ENCODE measurements at places on chromosomes 5 and 9.

DNA sequence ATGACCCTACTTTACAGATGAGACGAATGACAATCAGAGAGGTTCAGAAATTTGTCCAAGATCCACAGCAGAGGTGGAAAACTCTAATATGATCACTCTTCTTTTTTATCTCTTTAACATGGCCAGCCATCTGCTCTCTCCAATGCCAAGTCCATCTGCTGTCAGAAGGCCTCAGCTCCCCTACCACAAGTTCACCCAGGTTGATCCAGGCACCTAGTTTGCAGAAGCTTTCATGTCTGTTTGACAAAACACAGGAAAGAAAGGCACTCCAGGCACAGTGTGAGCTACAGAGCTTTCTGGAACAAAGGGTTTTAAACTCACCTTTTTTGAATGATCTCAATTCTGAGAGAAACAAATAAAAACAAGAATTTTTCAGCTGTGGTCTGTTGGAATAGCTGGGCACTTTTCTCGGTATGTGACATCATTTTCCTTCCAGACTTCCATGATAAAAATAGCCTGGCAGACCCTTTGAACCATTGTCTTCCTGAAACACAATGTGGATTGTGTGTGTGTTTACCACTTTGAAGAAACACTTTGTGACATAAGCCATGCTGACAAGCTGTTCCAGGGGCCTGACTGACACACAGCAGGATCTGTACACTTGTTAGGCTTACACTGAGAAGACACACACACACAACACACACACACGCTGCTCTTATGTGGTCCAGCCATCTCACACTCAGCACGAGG is 214.3 kb downstream of the AGTPBP1 start:
- no peak for DNase-seq

- no peak for DNase-seq
These were observed 367.7 kb downstream of the CDK5RAP2 start for GRCh38 chr9:120212153-120212852.

DNA sequence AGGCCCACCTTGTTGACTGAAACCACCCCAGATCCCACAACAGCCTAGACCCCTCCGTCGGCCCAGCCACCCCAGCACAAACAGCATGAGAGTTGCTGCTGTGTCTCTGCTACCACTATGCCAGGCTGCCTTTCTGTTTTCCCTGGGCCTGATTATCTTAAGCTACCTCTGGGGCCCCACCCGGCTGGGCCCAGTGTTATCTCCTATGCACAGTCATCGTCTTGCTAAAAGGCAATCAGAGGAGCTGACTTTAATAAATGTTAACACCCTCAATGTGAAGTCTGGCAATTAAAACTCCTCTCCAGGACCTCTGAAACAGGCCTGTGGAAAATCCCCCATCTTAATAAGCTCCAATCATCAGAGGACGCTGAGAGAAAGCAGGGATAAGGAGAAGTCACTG is 144.9 kb downstream of the FAM114A2 start:
- DNase-seq: no peak

- DNase-seq: no peak
These were observed 11.6 kb upstream of the MTX3 start for GRCh38 chr5:80002677-80003076.

- no peak for DNase-seq
These were observed 7.1 kb upstream of the IFNA2 start for GRCh38 chr9:21392270-21392669.

- no peak for DNase-seq
These were observed 339.7 kb upstream of the CLINT1 start for GRCh38 chr5:158198636-158199035.

DNA sequence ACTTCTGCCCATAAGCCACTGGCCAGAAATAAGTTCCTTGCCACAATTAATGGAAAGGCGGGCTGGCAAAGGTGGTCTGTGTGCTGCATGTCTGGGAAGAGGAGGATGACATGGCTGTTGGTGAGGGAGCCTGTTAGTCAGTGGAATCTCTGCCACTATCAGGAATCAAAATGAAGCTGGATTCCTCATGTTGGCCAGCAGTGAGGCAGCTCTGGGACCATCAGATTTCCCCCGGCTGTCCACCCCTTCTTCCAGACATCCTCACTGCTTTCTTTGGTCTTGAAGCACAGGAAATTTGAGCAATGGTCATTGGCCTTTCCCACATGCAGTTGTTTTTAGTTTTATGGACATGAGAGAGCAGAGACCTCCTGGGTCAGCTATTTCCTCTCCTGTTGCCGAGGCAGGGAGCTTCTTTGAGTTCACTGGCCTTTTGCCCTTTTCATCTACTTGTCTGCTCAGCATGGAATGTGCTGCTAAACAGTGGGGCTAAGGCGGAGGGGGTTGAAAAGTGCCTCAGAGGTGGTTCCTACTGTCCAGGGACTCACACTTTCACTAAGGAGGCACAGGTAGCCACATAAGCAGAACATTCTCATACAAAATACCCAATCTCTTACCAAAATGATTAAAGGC is 34.8 kb upstream of the NEURL1B start:
- no peak for DNase-seq

- peak; percentile 60 for DNase-seq
These were observed 126.7 kb upstream of the SHB start for GRCh38 chr9:38195737-38196161.

DNA sequence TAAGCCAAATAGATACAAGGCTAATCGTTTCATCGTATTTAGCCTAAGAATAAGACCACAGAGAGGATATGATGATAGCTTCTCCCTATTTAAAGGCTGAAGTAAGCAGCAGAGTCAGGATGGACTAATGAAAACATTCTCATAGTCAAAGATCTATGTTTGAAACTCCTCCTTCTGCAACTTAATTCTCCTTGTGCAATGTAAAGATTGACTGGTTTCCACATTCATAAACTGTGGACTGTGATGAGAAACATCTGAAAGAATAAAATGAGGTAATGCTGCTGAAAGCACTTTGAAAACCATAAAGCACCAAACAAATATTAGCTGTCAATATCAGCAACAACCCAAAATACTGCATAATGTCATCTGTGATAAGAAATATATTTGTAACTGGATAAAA is 361.9 kb downstream of the CSNK1G3 start:
- DNase-seq: no peak

DNA sequence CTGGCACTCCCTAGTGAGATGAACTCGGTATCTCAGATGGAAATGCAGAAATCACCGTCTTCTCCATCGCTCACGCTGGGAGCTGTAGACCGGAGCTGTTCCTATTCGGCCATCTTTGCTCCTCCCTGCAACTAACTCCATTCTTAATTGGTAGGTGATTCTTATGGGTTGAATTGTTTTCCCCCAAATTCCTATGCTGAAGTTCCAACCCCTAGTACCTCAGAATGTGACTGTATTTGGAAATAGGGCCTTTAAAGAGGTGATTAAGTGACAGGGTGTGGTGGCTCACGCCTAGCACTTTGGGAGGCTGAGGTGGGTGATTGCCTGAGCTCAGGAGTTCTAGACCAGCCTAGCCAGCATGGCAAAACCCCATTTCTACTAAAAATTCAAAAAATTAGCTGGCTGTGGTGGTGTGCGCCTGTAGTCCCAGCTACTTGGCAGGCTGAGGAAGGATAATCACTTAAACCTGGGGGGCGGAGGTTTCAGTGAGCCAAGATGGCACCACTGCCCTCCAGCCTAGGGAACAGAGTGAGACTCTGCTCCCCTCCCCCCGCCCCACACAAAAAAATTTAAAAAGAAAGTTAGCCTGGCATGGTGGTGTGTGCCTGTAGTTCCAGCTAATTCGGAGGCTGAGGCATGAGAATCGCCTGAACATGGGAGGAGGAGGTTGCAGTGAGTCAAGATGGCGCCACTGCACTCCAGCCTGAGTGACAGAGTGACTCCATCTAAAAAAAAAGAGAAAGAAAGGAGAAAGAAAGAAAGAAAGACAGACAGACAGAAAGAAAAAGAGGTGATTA is 25.2 kb upstream of the FOCAD start:
- DNase-seq: no peak

DNA sequence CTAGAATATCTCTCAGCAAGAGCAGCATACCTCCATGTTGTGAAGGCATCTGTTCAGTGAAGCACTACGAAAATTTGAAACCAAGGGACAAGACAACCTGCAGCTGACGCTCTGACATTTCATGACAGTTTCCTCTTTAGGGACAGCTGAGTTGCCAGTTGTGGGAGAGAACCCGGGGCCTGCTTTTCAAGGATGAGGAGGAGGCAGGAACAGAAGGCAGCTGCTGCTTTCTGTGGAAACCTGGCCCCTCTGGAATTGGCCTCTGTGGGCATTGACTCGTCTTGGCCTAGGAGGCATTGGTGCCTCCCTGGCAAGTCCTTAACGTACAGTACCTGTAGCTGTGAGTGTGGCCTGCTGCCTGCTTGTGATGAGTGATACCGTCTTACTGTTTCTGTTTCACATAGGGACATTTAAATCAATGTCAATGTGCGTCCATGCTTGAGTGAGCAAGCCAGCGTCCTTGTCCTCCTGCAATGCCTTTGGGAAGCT is 21.6 kb downstream of the SLC46A2 start:
- no peak for DNase-seq

DNA sequence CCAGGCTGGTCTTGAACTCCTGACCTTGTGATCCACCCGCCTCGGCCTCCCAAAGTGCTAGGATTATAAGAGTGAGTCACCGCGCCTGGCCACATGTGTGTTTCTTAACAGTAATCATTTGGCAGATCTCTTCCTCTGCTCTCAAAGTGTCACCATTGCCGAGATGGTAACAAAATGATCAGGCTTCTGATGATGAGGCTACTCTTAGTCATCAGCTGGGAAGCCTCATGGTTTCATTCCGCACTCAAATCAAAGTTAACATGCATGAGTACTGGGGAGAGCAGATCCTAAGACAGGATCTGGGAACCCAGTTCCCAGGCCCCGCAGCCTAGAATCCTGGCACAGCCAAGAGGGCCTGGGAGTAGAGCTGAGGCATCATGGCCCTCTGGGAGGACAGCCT is 27.4 kb downstream of the BARHL1 start:
- no peak for DNase-seq

DNA sequence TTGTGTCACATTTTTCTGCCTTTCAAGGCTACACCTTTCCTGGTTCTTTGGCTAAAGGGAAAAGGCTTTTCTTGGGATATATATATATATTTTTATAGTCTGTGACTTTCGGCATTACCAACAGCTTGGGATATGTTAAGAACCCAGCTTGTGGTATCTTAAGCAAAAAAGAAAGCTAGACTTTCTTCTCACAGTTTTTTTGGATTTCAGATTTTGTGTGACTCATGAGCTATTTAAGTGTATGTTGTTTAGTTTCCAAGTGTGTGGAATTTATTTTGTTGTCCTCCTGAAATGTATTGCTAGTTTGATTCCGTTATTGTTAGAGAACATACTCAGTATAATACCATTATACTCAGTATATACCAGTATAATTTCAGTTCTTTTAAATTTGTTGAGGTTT is 64.8 kb downstream of the ERCC6L2 start:
- no peak for DNase-seq

DNA sequence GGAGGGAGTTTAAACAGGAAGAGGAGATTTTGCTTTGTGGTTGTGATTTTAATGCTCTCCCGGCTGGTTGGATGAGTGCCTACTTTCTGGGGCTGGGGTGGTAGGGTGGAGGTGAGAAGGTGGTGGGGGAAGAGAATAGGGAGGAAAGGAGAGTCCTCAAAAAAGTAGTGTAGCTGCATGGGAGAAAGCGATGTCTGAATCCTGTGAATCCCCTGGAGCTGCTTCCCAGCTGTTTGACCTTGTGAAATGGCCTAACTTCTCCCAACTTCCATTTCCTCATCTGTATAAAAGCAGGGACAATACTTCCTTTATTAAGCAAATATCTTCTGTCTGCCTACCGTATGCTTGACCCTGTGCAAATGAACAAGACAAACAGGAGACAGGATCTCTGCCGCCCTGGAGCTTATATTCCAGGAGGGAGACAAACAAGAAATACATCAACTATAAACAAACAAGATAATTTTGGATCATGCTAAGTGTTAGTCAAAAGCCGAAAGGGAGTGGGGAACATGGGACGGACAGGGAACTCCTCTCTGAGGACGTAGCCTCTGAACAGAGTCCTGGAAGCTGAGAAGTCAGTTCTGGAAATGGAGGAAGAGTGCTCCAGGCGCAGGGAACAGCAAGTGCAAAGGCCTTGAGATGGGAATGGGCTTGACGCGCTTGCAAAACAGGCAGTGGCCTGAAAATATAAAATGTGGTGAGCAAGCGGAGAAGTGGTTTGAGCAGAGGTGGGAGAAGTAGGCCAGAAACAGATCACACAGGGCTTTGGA is 103.5 kb downstream of the SPRY4 start:
- DNase-seq: no peak

GRCh38 chr9:83714329-83714728 is 6.6 kb upstream of the UBQLN1 start:
- no peak for DNase-seq

DNA sequence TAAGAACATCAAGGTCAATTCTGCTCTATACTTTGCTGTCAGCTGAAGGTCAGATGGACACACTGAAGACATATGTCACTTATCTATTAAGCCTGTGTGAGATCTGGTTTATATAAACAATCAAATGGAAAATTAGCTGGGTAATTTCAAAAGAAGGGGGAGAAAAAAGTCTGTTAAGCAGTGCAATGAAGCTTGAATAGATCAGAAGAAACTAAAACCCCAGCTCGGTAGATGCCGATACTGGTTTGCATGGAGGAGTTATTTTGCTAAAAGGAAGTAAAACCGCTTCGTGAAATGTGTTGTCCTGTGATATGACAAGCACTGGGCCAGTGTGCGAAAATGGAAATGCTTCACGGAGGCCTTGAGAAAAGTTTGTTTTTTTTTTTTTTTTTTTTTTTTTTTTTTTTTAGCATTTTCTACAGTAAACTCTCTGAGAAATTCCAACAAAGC is 148.8 kb downstream of the MEF2C start:
- DNase-seq: no peak

- no peak for DNase-seq
These were observed 297.2 kb downstream of the MED10 start for GRCh38 chr5:6080930-6081726.

DNA sequence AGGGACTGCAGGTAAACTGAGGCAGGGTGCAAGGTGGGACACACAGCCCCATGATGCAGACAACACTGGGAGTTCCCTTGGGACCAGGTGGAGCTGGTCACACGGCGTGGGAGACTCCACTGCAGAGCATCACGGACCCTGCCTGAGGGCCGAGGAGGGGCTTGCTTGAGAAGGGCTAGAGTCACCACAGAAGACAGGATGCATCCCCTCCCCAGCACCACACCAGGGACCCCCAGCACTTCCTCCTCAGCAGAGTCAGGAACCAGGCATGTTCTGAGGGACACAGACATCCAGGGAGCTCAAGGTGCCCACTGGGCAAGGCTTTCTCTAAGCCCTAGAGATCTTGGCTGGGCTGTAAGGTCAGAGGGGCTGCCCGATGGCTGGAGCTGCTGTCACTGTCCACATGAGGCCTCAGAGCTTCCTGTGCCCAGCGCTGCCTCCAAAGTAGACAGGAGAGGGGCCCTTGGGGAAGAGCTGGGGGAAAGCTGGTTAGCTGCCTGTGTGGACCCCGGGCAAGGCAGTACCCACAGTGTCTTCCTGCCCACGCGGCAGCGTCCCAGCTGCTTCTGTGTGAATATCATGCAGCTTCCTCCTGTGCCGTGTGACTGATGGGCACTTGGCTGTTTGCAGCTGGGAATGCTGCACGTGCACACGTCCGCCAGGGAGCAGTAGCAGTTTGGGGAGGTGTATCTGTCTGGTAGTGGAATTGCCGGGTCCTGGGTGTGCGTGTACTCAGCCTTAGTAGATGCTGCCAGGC is 176.6 kb downstream of the CACNA1B start:
- no peak for DNase-seq

- DNase-seq: no peak
These were observed 11.8 kb downstream of the DEPDC1B start for GRCh38 chr5:60687927-60688720.

Measured in mucosa of gallbladder (tissue), 1 donor.